ENCODE measurements at places on chromosomes 4 and X.

DNA sequence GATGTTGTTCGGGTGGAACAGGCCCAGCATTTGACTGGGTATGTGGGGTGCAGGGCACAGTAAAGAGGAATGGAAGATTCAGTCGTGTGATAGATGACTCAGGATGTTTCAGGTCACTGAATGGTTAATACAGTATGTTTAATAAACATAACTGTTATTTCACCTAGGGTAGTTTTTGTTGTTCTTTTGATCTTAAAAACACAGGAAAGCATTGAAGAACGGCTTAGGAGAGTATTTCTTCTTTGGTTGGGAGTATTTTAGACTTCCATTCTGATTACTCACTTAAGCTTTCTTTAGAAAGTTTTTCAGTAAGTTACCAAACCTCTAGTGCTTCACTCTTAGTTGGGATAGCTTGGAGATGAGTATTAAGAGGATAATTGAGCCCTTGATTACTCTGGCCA is 62.3 kb downstream of the STAG2 start:
- no peak for DNase-seq
- no peak overlapping the region for H3K27ac ChIP-seq
- H3K36me3 ChIP-seq: peaks cover 13% of the 10 kb centered on the region
- no peak overlapping the region for H3K4me3 ChIP-seq
- H3K27me3 ChIP-seq: no peaks in the 10 kb centered on the region
- no peaks in the 10 kb centered on the region for H3K4me1 ChIP-seq

GRCh38 chr4:156294577-156294976 is 340.9 kb upstream of the CTSO start:
- no peaks in the 10 kb centered on the region for H3K36me3 ChIP-seq
- no peaks in the 10 kb centered on the region for H3K4me1 ChIP-seq
- no peaks in the 10 kb centered on the region for H3K27me3 ChIP-seq
- H3K27ac ChIP-seq: no peak overlapping the region
- H3K4me3 ChIP-seq: no peak overlapping the region

DNA sequence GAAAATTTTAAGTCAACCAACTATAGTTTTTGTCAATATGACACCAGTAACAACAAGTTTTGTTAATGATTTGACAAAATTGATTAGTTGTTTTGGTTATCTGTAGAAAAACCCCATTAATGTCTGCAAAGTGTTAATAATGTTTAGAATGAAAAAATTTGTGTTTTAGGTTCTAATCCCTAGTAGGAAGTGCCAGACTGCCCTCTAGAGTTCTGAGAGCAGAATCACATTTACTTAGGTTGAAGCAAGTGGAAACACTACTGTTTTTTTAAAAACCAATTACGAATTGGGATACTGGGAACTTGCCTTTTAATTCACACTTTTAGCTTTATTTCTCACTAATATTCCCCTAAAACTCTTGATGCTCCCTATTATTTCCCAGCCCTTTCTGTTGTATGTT is 101.1 kb upstream of the CYLC1 start:
- H3K27ac ChIP-seq: no peak overlapping the region
- DNase-seq: no peak
- no peaks in the 10 kb centered on the region for H3K36me3 ChIP-seq

- H3K4me3 ChIP-seq: no peak overlapping the region
- no peaks in the 10 kb centered on the region for H3K36me3 ChIP-seq
- no peak for DNase-seq
- no peak overlapping the region for H3K27ac ChIP-seq
Measured at GRCh38 chr4:131304686-131305085, 1844.4 kb upstream of the PCDH10 start.

- H3K27ac ChIP-seq: no peak overlapping the region
- H3K4me3 ChIP-seq: no peak overlapping the region
- H3K27me3 ChIP-seq: peaks cover 8% of the 10 kb centered on the region
- H3K36me3 ChIP-seq: peaks cover 3% of the 10 kb centered on the region
- DNase-seq: no peak
Measured at GRCh38 chr4:140121646-140122045, 32.3 kb downstream of the MAML3 start.

DNA sequence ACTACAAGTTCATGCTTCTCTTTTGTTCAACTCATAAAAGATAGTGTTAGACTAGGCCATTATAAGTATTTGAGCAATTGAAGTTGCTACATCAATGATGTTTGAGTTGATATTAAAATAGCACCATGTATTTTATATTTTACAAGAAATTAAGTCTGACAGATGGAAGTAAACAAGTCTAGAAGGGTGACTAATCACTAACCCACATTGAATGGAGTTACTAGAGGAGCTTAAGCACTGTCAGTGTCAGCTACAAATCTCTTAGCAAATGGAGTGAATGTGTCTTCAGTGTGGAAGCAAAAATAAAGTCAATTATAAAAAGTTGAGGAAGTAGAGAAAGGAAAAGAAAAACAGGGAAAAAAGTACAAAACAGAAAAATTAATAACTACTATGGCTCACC is 592.5 kb downstream of the PCDH18 start:
- no peak overlapping the region for H3K4me3 ChIP-seq
- DNase-seq: no peak
- no peaks in the 10 kb centered on the region for H3K27me3 ChIP-seq
- no peak overlapping the region for H3K27ac ChIP-seq
- no peaks in the 10 kb centered on the region for H3K36me3 ChIP-seq
- H3K4me1 ChIP-seq: no peaks in the 10 kb centered on the region

DNA sequence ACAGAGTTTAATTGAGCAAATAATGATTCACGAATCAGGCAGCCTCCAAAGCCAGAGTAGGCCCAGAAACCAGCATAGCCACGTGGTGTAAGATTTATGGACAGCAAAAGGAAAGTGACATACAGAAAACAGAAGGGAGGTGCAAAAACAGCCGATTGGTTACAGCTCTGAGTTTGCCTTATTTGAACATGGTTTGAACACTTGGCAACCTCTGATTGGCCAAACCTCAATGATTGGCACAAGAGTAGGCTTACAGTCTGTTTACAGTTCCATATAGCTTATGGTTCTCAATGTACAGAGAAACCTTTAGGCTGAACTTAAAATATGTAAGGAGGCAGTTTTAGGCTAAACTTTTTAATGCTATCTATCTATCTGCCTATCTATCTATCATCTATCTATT is 394.8 kb downstream of the CFAP47 start:
- no peaks in the 10 kb centered on the region for H3K27me3 ChIP-seq
- no peak overlapping the region for H3K4me3 ChIP-seq
- H3K4me1 ChIP-seq: no peaks in the 10 kb centered on the region
- H3K27ac ChIP-seq: no peak overlapping the region
- H3K36me3 ChIP-seq: no peaks in the 10 kb centered on the region

- H3K4me1 ChIP-seq: peaks cover 4% of the 10 kb centered on the region
- DNase-seq: no peak
- peaks cover 10% of the 10 kb centered on the region for H3K36me3 ChIP-seq
- H3K27me3 ChIP-seq: no peaks in the 10 kb centered on the region
- H3K4me3 ChIP-seq: no peak overlapping the region
Measured at GRCh38 chr4:38387348-38387747, 276.7 kb upstream of the KLF3 start.

DNA sequence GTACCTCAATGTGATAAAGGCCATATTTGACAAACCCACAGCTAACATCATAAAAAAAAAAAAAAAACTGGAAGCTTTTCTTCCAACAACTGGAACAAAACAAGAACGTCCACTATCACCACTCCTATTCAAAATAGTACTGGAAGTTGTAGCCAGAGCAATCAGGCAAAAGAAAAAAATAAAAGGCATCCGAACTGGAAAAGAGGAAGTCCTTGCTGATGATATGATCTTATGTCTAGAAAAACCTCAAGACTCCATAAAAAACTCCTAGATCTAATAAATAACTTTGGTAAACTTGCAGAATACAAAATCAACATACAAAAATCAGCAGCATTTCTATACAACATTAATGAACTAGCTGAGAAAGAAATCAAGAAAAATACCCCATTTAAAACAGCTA is 134.3 kb downstream of the TEX11 start:
- no peaks in the 10 kb centered on the region for H3K36me3 ChIP-seq
- H3K27ac ChIP-seq: no peak overlapping the region
- H3K4me1 ChIP-seq: no peaks in the 10 kb centered on the region
- H3K4me3 ChIP-seq: no peak overlapping the region
- DNase-seq: no peak

- H3K27ac ChIP-seq: no peak overlapping the region
- H3K4me1 ChIP-seq: peaks cover 4% of the 10 kb centered on the region
- DNase-seq: no peak
- H3K36me3 ChIP-seq: peaks cover 4% of the 10 kb centered on the region
- H3K4me3 ChIP-seq: no peak overlapping the region
Measured at GRCh38 chrX:137562096-137562495, 3.8 kb upstream of the ZIC3 start.

DNA sequence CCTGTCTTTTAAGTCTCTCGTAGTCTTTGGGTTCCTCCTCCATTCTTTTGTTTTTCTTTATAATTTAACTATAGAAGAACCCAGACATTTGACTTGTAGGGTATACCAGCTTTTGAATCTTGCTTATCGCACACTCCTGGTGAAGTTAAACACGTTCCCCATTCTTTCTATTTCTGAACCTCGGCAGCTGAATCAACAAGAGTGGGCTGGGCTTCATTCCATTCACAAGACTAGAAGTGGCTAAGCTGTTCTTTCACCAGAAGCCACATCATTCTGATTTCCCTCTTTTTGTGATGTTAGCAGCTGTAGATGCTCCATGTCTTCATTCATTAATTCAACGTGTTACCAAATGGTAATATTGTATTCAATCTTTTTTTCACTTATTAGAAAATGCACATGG is 167.9 kb downstream of the CORIN start:
- DNase-seq: no peak
- H3K27ac ChIP-seq: no peak overlapping the region
- no peak overlapping the region for H3K4me3 ChIP-seq
- peaks cover 12% of the 10 kb centered on the region for H3K27me3 ChIP-seq

DNA sequence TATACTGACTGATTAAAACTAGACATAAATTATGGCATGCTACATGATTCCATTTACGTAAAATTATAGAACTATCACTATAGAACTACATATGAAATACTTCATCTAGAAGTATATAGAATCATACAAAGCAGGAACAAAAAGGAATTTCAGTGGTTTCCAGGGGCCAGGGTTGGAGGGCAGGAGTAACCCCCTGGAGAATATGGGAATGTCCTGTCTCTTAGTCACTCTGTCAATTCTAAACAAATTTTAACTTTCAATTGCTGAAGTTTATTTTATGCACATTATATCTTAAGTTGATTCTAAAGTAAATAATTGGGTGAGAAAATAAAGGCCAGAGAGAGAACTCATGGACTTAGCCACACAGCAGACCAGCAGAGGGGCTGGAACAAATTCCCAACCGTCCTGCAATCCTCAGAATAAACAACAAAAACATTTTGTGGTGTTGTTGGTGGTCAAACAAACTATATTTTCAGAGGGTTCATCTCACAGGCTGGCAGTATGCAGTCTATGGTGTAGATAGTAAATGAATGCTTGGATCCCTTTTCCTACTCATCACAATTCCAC is 476.9 kb upstream of the SLIT2 start:
- no peak overlapping the region for H3K27ac ChIP-seq
- H3K4me3 ChIP-seq: no peak overlapping the region
- no peaks in the 10 kb centered on the region for H3K4me1 ChIP-seq
- no peak for DNase-seq
- H3K27me3 ChIP-seq: no peaks in the 10 kb centered on the region
- no peaks in the 10 kb centered on the region for H3K36me3 ChIP-seq

- H3K27me3 ChIP-seq: peaks cover 4% of the 10 kb centered on the region
- peak overlapping the region; percentile 95 for H3K4me3 ChIP-seq
- H3K36me3 ChIP-seq: peaks cover 15% of the 10 kb centered on the region
- DNase-seq: peak; percentile 62
- H3K27ac ChIP-seq: peak overlapping the region; percentile 99
Measured at GRCh38 chrX:71282514-71283402, 677 bp upstream of the NONO start.

All from activated naive CD4-positive, alpha-beta T cell treated with anti-CD3 and anti-CD28 coated beads, Interleukin-2, amount 10 ng/mL, durations not matched to agents 7 days and 5 days (primary cell).